Esophagus squamous epithelium (tissue), 5 donors: ENCODE measurements at places on chromosomes 11 and 22.

DNA sequence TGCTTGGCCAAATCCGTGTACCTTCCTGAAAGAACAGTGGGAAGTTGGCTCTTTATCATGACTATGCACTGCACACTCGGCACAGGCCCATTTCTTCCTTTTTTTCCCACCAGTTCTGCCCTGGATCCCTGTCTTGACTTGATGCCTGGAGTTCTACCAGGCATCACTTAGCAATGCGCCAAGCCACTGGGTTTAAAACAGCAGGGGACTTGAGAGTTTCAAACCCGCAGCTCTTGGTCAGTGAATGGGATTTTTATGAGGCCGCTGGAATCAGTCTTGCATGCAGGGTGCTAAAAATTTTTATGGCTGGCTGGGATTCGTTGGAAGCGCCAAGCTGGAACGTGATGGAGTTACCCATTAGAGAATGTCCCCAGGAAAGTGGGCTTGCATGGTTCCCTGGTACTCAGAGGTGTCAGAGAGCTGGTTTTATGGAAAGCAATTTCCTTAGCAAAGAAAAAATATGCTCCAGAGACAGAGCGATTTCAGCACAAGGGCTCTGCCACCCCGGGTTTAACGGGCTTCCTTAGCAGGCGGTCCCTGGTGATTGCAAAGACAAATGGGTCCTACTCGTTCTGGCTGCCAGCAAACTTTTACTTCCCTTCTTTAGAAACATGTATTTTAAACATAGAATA, 432.9 kb downstream of the TENM4 start:
- DNase-seq = no peak

- no peak for DNase-seq
Measured at GRCh38 chr11:46417711-46418110, 26.1 kb upstream of the CHRM4 start.

DNA sequence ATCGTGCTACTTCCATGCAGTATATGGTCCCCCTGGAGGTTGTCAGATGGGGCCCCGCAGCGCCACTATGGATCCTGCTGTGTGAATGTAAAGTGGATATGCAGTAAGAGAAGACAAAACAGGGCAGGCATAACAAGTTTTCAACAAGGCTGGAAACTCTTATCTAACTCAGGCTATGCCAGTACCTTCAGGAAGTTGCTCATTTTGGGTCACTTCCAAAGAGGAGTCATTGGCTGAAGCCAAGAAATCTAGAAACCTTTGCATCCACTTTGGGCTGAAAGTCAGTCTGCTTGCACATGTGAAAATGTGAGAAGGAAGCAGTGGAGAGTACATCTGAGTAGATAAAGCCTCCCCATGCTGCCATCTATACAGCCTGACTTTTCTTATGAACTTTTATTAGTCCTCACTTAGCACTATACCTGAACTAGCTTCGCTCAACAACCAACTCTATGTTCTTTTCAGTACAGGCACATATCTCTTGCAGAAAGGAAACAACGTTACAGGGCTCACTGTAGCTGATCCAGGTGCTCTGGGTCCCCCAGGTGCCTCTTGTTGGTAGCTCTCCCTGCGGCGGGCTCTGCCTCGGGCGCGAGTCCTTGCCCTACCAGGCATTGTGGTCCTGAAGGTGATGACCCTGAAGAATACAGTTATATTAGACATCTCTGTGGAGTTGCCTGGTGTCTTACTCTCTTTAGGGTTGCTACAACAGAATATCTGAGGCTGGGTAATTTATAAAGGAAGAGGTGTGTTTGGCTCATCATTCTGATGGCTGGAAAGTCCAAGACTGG, 12.4 kb downstream of the PIWIL3 start:
- DNase-seq = no peak

- no peak for DNase-seq
Measured at GRCh38 chr11:27391331-27392015, 28.5 kb upstream of the CCDC34 start.

GRCh38 chr11:86900162-86900561, 55.0 kb downstream of the FZD4 start:
- no peak for DNase-seq

GRCh38 chr22:21641417-21641788, 699 bp upstream of the SDF2L1 start:
- no peak for DNase-seq

- DNase-seq = no peak
Measured at GRCh38 chr11:56922421-56922820, 66.3 kb upstream of the OR5AK2 start.
